SIG-M5 (cell line): ENCODE measurements at places on chromosomes 6 and 20.

DNA sequence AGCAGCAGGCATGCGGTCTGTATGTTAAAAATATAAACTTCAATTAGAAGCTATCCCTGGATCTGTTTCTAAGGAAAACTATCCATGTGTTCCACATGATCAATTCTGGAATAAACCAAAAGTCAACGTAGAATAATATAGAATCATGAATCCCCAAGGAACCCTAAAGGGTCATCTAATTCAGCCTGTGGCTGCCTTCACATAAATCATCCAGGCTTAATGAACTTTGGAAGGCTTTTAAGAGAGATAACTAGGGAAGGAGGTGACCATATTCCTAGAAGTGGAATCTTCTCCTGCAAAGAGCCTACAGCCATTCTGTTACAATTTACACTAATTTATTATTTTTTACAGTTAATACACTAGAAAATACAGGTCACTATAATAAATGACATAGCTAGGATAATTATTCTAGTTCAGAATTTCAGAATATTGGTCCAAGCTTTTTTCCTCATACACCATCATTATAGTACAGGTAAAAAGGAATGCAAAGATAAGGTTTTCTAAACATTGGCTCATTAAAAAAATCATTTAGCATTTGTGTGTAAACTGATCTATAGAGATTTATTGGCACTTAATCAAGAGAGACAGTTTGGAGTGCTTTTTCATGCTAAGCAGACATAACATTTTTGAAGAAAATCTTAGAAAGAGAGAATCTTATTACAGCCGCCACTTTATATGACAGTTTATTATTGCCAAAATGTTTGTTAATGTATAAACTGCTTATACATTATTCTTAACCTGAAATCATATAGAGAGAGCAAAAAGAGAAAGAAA lies 851.2 kb downstream of the PHF3 start:
- DNase-seq: no peak

GRCh38 chr6:168641446-168641845 lies 200.5 kb downstream of the SMOC2 start:
- DNase-seq: no peak

DNA sequence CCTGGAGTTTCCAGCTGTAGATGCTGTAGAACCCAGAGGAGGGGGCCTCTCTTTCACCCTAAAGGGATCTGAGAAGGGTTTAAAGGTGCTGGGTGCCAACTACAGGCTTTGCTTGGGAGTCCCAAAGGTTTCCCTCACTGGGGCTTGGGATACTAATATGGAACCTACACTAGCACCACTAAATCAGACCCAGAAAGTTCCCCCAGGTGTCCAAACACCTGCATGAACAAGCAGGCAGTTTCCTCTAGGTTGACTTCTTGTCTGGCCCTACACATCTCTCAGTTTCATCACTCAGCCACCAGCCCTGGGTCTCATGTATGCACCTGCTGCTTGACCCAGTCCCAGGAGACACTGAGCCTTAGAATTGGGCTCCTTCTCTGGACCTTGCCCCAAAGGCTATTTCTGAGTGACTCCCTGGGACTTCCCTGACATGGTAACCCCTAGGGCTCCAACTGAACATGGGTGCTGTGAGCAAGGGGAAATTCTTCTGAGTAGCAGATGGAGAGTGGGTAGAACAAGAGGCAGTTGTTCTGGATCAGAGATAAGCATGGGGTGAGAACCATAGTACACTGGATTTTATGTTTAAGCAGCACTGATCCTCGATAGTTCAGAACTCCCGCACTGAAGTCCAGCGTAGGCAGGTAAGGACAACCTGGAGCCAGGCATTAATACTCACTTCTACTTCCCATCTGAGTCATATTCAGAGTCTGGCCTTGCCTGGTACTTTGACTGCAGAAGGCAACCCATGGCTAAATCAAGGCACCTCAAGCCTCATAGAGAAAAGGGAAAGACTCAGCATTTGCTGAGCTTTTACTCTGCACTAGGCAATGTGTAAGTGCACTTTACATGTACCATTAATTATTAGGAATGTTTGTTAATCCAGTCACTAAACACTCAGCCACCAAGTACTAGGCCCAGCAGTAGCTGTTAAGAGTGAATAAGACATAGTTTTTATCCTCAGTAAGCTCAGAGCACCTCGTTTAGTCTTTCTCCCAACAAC lies 16.8 kb downstream of the BCL2L1 start:
- no peak for DNase-seq

GRCh38 chr6:104134876-104135275 lies 724.8 kb downstream of the HACE1 start:
- no peak for DNase-seq

DNA sequence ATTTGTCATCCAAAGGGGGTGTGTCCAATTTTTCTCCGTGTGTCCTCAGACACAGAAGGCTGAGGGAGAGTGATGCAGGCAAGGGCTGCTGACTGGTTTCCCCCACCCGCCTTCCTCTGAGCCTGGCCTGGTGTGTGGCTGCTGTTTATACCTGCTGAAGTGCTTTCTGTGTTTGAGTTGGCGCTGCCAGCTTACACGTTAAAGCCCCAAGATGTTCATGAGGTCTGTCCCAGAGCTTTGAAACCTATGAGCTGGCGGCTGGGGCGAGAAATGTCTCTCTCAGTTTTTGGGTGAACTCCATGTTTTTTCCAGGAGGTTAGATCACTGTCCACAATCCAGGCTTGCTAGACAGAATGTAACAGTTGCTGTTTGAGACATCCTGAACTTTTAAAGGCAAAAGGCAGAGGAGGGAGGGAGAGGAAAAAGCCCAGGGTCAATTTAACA lies 69.0 kb upstream of the CCN2 start:
- no peak for DNase-seq

DNA sequence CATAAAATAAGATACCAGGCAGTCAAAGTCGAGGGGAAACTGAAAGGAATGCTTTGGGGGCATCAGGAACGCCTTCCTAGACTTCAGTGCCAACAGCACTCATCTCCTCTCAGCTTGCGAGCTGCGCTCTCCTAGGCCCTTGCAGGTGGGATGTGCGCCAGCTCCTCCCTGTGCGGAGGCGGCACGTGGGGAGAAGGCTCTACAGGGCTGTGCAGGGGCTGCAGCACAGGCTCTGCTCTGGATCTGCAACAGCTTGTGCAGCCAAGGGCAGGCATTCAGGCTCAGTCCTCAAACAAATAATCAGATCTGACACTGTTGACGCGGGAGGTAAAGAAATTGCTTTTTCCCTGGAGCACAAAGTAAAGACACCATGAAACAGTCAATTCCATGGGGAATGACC lies 144.8 kb downstream of the TTLL2 start:
- no peak for DNase-seq

- no peak for DNase-seq
Measured at GRCh38 chr6:16671302-16672289, 89.7 kb downstream of the ATXN1 start.

DNA sequence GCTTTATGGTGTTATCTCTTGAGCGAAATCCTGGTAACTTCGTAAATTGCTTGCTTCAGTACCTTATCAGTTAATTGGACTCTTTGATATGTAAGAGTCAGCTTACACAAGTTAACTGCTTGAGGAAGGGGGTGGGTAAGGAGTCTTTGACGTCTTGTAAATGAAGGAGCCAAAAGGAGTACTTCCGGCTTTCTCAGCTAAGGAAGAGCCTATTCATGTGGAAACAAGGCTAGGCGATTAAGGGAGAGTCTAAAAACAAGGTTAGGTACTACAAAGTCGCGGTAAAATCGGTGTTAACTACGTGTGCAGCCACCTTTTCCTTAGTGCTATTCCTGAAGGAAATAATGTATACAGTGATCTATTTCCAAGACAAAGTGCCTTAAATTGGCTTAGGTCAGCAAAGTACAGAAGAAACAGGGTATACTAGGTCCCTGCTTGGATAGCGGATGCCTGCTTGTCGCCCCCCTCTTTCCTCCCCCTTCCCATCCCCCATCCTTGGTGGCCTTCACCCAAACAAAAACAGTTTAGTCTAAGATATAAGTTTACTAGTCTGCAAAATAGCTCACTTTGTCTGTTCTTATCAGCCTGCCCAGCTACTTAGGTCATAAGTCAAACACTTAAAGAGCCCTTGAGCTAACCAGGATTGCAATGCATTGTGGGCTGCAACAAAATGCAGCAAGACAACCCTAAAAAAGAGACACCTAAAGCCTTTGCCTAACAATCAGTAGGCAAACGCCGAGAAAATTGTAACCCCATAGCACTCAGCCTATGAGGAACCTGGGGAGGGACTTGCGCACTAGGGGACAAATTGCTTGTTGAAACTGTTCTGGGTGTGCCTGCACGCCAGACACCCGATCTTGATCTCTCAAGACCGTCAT lies 147.3 kb downstream of the TRIM27 start:
- no peak for DNase-seq

- no peak for DNase-seq
Measured at GRCh38 chr6:90368001-90368400, 71.4 kb upstream of the BACH2 start.

DNA sequence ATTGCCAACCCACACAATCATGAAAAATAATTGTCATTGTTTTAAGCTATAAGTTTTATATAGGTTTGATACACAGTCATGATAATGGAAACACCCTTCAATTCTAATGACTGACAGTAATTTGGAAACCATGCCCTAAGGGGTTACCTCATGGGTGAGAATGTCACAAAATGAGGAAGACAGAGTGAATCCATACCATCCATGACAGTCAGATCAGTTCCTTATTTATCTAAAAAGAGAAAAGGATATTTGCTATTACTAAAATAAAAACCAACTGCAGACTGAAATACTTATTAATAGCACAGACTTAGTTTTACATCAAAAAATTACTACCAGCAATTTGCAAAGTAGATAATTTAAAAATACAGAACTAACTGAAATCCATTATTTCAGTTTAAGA lies 437.8 kb downstream of the UTRN start:
- DNase-seq: no peak

DNA sequence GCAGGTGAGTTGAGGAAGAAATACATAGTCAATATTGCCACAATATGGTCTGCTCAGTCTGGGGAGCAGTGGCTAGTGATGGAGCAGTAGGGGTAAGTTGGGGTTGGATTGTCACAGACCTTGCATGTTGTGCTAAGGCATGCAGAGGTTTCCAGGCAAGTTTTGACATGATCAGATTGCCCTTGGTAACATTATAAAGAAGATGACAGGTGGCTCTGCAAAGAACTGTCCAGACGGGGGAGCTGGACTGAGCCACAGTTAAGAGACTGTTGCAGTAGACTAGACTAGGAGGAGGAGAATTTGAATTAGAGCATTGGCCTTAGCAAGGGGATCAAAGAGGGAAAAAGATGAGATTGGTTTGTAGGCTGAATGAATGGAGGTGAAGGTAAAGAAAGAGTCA lies 23.4 kb downstream of the ATRN start:
- DNase-seq: no peak

GRCh38 chr6:156554160-156554559 lies 223.0 kb upstream of the ARID1B start:
- DNase-seq: no peak

DNA sequence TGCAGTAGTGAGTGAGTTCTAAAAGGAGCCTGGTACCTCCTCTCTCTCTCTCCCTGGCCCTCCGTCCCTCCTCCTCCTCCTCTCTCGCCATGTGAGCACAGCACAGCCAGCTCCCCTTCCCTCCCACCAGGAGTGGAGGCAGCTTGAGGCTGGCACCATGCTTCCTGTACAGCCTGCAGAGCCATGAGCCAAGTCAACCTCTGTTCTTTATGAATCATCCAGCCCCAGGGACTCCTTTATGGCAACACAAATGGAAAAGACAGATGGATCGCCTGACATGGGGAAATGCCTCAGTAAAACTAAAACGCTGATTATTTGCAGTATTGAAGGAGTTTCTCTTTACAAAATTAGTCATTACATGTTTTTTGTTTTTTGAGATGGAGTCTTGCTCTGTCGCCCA lies 233.7 kb upstream of the ARID1B start:
- no peak for DNase-seq

GRCh38 chr20:64063389-64064144 lies 569 bp downstream of the TCEA2 start:
- no peak for DNase-seq

DNA sequence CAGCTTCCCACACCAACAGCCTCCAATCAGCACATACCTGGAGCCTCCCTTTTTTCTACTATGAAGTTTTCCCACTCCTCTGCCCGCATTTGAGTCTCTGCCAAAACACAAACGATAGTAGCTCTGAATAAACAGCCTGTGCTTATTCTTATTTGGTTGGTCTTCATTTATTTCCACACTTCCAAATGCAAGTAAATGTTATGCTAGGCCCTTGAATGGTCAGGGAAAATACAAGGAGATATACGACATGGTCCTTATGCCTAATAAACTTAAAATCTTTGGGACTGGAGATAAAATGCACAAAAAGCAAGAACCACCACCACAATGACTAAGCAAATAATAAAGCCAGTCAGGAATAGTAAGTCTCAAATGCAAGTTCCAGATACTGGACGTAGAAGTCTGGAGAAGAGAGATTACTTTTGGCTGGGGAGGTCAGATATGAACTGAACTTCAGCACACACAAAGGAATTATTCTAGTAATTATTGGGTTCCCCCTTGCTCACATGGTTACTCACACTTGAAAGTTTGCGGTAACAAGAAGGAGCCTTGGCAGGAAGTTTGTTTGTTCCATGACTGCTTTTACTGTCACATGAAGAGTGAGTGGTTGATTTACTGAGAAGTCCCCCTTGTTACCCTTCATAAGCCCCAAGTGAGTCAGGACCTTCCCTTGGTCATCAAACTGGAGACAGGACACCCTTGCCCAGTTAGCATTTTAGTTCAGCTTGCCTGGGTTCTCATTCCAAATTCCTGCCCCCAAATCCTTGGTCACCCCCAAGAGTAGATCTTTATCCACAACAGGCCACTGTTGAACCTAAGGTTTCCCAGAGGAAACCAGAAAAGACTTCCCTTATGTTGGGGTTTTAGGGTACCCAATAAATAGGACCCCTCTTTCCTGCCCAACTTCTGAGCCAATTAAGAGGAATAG lies 511.2 kb upstream of the JARID2 start:
- no peak for DNase-seq

DNA sequence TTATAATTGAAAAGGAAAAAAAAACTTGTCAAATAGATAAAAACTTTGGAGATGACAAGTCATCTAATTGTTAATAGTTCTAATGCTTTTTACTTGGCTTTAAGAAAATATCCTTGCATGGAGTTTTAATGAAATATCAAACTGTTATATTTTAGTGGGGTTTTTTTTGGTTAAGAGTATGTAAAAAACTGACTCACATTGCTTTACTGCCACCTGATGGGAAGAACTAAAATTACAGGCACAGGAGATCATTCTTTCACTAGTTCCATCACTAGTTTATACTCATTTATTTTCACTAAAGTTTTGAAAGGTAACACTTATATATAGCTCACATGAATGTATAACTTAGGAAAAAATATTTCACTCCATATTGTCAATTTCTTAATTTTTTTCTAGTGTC lies 309.1 kb downstream of the LMBRD1 start:
- DNase-seq: no peak

- no peak for DNase-seq
Measured at GRCh38 chr6:44558024-44558831, 170.7 kb downstream of the CDC5L start.

DNA sequence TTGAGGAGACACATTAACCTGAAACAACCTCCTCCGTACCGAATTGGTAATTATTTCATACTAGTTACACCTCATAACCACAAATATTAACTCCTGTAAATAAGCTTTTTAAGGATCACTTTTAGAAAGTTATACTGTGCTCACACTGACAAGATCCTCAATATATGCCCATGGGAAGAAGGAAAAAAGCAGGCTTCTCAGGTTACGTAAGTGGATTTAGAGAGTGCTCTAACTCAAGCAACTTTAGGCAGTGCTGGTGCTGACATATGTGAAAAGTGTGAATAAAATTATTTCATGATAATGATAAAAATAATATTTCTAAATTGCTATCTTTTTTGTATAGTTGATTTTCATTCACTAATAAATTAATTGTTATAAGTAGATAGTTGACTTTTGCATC lies 76.1 kb downstream of the PRKN start:
- DNase-seq: no peak

GRCh38 chr6:136521911-136522310 lies 28.3 kb downstream of the MAP7 start:
- DNase-seq: no peak
